Activated T-helper 1 cell treated with anti-CD3 and anti-CD28 coated beads, Interleukin-2, amount 50 U/mL, for 16 hours (primary cell): ENCODE measurements at places on chromosomes 1 and 21.

DNA sequence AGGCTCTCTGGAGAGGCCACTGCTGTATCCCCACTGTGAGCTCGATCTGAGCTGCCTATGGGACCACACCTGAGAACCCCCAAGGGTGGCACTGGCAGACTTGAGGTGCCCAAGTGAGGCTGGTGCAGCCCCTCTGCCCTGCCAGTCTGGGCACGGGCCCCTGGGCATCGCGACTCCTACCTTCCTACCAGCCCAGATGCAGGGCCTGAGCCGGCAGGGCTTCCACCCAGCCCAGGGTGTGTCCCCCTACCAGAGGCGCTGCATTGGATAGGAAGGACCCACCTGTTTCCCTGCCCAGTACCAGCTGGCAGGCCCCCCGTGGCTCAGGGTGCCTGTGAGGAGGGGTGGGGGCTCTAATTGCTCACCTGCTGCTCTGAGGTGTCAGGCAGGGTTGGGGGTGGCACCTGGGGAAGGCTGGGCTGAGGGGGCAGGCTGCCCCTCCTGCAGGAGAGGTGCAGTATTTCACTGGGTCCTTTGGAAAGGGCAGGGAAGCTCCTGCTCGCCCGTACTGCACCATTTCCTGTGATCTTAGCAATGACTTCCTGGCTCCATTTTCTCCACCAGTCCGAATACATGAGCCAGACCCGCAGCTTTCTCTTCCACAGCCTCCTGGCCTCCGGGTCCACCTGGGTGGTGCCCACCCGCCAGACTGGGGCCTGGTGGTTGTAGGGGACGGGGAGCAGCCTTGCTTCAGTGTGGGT is 11.8 kb downstream of the TP73 start:
- no peak for DNase-seq

- no peak for DNase-seq
Measured at GRCh38 chr1:195481293-195481692, 1126.9 kb downstream of the KCNT2 start.

DNA sequence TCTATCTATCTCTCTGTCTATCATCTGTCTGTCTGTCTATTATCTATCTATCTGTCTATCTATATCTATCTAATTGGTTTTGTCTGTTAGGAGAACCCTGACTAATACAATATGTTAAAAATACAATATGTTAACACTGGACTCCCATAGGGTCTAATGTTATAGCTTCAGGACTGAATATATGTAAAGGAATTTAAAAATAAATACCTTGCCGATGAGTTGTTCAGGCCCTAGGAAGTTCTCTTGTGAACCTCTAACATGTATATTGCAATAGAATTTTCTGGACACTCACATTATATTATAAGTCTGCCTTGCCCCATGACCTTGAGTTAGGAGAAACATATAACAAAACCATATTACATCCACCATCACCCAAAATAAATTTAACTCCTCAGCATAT is 900.6 kb downstream of the NCAM2 start:
- DNase-seq, result no peak

DNA sequence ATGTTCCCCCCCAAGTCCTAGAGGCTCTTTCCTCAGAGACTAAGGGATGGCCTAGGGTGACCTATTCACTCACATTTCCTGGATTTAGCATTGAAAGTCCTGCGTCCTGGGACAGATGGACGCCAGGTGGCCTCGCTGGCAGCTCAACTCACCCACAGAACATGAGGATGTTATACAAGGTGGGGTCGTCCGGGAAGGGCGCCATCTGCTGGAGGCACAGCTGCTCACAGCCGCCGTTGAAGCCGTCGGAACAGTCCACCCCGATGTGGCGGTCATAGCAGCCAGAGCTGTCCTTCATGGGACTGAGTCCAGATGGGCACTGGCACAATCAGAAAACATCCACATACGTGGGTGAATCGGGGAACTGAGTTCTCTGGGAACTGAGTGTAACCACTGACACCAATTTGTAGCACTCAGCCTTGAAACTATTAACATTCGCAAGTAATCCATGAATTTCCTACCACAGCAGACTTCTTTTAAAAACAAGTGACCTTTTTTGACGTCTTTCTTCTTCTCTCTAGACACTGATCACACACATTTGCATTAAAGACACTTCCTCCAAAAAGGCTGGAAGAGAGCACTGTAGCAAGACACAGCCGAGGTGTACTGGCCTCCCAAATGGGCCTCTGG is 215.4 kb downstream of the ASTN1 start:
- no peak for DNase-seq

DNA sequence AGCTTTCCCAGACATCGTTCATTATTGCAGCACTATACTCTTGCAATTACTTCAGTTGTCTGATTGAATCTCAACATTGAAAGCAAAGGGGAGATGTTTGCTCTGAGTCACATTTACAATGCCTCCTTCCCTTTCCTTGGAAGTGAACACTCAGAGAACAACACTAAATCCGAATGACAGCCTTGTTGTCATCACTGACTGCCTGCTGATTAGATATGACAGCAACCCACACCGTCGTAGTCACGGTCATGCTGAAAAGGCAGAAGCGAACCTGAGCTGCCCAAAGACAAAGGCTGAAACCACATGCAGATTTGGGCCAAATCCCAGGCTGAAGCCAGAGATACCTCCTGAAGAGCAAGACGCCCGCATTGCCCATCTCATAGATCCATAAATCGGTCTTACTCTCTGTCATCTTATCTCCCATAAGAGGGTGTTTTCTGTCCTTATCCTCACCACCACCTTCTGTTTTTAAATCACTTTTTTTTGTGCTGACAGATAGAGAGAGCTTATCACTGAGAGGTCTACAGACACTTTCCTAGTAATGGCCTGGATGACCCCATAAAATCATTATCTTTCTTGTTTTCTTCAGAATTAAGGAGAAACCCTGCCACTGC is 47.5 kb downstream of the TMCO4 start:
- no peak for DNase-seq

DNA sequence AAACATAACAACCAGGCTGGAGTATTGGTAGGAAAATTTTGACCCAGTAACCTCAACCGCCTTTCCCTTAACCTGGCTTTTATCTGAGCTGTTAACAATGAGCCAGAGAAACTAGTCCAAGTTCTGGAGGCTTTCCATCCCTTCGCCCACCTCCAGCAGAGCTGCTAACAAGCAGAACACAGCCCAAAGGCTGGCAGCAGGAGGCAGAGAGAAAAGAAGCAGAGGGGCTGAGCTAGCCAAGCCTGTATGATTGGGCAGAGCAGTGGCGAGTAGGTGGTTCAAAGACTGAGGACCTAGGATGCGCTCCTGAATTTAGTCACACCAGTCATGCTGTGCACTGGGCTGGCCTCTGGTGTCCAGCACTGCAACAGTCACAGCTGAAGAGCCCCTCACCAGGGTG is 123.0 kb downstream of the TNR start:
- DNase-seq, result no peak

GRCh38 chr1:207840380-207840779 is 70.5 kb downstream of the CD34 start:
- DNase-seq, result no peak

DNA sequence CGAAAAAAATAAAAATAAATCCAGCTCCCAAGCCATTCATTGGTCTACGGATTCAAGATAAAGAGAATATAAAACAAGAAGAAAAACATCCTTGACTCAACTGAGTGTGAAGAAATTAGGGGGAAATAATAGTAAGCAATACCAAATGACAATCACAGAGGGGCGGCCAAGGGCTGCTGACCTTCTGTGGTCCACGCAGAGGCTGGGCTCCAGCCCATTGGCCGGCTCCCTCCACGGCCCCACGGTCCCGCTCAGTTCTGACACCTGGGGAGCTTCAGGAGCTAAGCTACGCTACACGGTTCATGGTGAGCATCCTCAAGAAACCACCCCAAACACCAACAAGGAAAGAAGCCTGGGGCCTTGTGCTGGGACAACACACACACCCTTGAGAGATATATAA is 400 bp upstream of the KRTAP10-12 start:
- no peak for DNase-seq

DNA sequence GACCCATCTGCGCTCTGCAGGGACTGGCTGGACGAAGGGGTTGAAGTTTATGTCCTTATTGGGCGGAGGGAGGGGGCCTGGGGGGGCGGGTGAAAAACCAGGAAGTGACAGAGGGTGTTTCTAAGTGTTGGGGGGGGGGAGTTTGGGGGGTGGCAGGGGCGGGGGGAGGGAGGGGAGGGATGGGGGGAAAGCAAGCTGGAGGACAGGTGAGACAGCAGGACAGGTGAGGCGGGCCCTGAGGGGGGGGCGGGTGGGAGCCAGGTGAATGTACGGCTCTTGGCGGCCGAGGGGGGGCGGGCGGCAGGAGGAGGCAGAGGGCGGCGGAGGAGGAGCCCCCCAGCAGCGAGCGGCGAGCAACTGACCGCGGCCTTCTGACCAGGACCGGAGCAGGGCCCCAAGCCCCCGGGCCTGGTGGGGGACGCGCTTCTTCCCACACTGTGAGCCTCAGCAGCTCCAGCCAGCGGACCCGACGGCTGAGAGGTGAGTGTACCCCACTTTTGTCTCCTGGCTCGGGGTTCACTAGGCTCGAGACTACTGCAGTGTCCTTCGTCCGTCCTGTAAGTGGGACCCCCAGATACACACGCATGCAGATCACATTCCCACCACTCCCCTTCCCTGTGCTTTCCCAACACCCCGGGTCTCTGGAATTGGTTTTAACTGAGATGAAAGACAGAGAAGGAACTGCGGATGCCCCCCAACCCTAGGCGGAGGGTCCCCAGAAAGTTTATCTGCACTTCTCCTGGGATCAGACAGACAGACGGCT is at the start of gene ZBTB7B:
Gene ZBTB7B (plus strand): TSS at position 339 of the 763 bp plus-strand sequence. CDS start 11,859 bp downstream, outside the sequence.
- DNase-seq, result no peak

DNA sequence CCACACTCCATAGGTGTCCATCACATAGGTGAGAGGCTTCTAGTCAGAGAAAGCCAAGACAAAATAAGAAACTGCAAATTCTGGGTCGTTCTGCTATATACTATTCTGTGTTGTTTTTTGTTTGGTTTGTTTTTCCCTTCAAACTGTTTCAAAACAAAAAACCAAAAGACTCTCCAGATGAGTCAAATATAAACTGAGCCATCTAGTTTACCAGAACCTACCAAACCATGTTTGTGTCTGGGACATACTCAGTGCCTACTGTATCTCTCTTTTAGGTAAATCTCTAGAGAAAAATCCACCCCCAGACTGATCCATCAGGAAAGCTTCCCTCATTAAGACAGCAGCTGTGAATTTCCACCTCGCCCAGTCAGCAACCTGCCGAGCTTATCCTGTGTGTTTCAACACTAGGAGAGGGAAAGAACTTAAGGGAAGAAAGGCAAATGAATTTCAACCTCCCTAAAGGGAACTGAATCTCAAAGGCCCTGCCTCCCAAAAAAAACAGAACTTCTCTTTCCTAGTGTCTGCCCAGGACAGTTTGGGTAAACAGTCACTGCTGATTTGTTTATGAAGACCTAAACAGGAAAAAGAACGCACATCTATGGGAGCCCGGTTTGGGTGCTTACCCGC is 17.2 kb downstream of the PPT1 start:
- no peak for DNase-seq

DNA sequence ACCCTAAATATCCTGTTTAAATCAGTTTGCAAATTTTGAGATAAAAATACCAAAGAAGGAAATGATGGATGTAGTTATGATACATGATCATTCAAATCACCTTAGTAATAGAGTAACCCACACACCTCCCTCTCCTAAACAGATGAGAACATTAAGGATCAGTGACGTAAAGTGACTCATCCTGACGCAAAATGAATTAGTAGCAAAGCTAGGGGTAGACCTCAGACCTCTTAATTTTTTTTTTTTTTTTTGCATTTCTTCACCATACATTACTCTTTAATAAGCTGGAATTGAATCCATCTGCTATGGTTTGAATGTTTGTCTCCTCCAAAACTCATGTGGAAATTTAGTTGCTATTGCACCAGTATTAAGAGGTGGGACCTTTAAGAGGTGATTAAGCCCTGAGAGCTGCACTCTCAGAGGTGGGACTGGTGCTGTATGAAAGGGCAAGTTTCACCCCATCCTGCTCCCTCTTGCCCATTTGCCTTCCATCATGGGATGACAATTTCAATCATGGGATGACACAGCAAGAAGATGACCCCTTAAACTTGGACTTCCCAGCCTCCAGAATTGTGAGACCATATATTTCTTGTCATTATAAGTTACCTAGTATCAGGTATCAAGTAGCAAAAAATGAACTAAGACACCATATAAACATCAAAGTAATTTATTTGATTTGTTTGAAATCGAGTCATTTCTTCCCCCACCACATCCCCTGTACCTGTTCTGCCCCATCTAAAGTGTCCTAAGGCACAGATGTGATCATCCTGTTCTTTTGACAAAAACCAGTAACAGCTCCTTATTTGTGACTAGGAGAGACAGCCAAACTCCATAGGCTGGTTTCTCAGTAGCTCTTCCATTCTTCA is 114.6 kb upstream of the DUSP10 start:
- no peak for DNase-seq
